ENCODE measurements at places on chromosomes 6 and 20.

DNA sequence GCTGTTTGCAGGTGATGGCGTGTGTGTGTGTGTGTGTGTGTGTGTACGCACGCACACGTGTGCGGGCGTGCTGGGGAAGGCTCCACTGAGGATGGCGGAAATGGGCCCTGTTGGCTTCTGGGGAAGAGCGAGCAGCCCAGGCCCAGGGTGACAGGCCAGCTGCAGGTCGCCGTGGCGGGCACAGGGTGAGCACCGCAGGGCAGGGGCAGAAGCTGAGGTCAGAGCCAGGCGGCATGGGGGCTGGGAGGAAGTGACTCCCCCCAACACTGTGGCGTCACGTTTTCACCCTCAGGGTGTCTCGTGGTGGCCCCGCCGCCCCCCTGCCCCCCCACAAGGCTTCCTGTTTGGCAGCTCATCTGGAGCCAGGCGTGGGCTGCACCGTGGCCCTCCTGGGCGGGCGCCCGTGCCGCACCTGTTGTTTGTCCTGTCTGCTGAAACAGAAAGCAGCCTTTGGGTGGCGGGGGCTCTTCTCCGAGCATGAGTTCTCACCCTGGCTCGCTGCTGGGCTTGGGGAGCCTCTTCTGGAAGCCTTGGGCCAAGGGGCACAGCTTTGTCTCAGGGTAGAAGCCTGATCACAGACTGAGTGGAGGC, 7.1 kb downstream of the RBM38 start:
- no peaks in the 10 kb centered on the region for H3K27me3 ChIP-seq
- peak; percentile 93 for DNase-seq
- H3K4me1 ChIP-seq = peaks cover 72% of the 10 kb centered on the region
- peak overlapping the region; percentile 78 for H3K4me3 ChIP-seq
- H3K36me3 ChIP-seq = peaks cover 100% of the 10 kb centered on the region

- peaks cover 25% of the 10 kb centered on the region for H3K4me1 ChIP-seq
- peaks cover 18% of the 10 kb centered on the region for H3K36me3 ChIP-seq
- peak overlapping the region; percentile 98 for H3K27ac ChIP-seq
- no peak for DNase-seq
- H3K4me3 ChIP-seq = peak overlapping the region; percentile 95
Measured at GRCh38 chr20:21301940-21302663, 1.0 kb upstream of the XRN2 start.

- H3K4me3 ChIP-seq = no peak overlapping the region
- H3K4me1 ChIP-seq = no peaks in the 10 kb centered on the region
- no peak for DNase-seq
- peaks cover 52% of the 10 kb centered on the region for H3K27me3 ChIP-seq
- no peak overlapping the region for H3K27ac ChIP-seq
Measured at GRCh38 chr6:156582509-156582992, 194.6 kb upstream of the ARID1B start.

DNA sequence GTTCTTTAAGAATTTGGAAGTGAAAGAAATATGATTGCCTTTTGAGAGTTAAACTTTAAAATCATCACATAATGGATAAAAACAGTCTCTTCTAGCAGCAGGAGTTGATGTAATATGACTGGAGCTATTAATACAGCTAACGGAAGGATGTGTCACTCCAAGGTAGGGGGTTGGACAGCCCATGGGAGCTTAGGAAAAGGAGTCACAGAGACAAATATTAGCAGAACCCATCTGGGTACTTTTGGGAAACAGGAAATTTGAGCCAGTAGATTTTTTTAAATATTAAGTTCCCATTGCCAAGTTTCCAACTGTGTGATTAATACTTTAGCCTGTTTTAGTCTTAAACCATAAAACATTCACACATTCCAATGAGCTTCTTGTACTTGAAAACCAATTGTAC, 164.7 kb upstream of the RIMS1 start:
- no peaks in the 10 kb centered on the region for H3K27me3 ChIP-seq
- H3K4me3 ChIP-seq = no peak overlapping the region
- no peak overlapping the region for H3K27ac ChIP-seq
- no peaks in the 10 kb centered on the region for H3K4me1 ChIP-seq
- H3K36me3 ChIP-seq = no peaks in the 10 kb centered on the region

- no peak overlapping the region for H3K27ac ChIP-seq
- peaks cover 81% of the 10 kb centered on the region for H3K4me1 ChIP-seq
- DNase-seq = no peak
- peaks cover 38% of the 10 kb centered on the region for H3K36me3 ChIP-seq
- peak overlapping the region; percentile 98 for H3K4me3 ChIP-seq
Measured at GRCh38 chr6:111795558-111795957, 77.7 kb downstream of the FYN start.

Data from effector memory CD8-positive, alpha-beta T cell (primary cell).